ENCODE measurements at places on chromosomes 16 and 17.
A peak's percentile ranks its signal among the peaks of the same experiment; 100 is the strongest.

GRCh38 chr17:17691468-17692263, 10.4 kb downstream of the RAI1 start:
- DNase-seq = no peak

- peak; percentile 92 for DNase-seq
Measured at GRCh38 chr17:21199311-21199710, 14.7 kb downstream of the TMEM11 start.

GRCh38 chr16:3570420-3571062, 6.7 kb downstream of the NLRC3 start:
- DNase-seq = no peak

DNA sequence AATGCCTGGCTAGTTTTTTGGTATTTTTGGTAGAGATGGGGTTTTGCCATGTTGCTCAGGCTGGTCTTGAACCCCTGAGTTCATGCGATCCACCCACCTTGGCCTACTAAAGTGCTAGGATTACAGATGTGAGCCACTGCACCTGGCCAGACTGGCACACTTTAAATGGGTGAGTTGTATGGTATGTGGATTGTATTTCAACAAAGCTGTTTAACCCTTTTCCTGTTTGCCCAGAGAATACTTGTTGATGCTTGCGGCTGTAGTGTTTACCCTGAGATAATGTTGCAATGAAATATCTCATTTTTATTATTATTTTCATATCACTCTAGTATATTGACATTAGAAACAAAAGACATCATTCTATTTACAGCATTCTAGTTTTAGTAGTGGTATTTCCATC, 17.1 kb upstream of the TMEM94 start:
- no peak for DNase-seq

- no peak for DNase-seq
Measured at GRCh38 chr17:52710363-52710901, 551.9 kb upstream of the CA10 start.

DNA sequence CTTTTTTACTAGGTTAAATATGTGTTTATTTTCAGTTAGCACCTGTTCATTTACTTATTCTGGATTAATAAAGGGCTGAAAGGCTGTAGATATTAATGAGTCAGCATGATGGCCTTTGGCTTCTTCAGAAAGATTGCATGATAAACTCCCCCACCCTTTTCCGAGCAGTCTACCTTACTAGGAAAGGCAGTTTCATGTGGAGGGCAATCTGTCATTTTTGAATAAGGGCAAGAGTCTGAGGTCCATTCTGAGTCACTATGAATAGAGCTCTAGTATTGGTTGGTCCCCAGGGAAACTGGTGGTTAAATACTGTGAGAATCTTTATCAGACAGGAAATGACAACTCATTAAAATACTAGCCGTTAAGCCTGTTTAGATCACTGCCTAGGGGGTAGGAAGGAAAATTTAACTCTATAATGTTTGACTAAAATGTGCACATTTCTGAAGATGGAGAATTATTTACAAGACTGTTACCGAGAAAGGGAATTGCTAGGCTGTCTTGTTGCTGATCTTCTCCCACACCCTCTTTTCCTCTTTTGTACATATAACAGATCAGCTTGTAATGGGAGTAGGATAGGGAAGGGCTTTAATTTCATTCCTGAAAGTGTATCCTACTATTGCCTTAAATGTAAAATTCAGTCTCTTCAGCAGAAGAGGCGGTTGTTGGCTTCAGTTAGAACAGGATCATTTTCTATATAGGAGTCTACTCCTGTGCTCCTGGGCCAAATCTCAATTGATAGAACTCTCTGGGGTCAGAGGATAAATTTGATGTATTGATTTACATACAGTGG, 63.3 kb downstream of the TUBD1 start:
- peak; percentile 98 for DNase-seq

DNA sequence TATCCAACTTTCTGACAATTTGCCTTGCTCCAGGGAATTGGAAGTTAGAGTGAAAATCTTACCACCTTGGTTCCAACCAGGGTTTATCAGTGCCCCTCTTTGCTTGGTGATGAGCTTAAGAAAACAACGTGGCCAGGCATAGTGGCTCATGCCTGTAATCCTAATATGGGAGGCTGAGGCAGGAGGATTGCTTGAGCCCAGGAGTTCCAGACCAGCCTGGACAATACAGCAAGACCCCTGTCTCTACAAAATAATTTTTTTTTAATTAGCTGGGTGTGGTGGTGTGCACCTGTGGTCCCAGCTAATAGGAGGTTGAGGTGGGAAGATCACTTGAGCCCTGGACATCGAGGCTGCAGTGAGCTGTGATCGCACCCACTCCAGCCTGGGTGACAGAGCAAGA, 21.4 kb downstream of the SLC7A6 start:
- DNase-seq = no peak

DNA sequence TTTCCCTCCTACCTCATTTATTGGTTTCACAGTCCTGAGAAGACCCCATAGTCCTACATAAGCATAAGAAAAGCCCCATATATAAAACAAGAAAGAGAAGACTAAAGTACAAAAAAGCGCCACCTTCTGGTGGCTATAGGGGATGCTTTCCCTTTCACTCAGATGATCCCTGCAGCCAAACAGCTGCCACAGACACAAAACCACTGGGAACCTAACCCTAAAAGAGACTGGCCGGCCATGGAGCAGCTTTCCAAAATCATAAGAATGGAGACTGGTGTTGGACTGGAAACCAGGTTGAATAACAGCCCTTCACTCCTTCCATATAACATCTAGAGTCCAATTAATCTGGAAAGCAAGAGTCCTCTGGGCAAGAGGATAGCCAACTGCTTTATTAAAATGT, 11.4 kb downstream of the DYNC1LI2 start:
- DNase-seq = no peak

Data from AG09309 (cell line).